Lower lobe of right lung (tissue), 2 donors: ENCODE measurements at places on chromosomes 2 and 18. TPM values are rescaled to one million over a fixed set of nuclear protein-coding genes. Genes with fewer than 3 reads are reported as not detected.

- DNase-seq, result no peak
Observed at GRCh38 chr2:227642656-227643055, 23.9 kb upstream of the SCYGR5 start.

Gene SLC1A4
- total RNA-seq, result 9.7 TPM

- DNase-seq, result no peak
Observed at GRCh38 chr18:45984546-45985235, 17.6 kb upstream of the EPG5 start.

DNA sequence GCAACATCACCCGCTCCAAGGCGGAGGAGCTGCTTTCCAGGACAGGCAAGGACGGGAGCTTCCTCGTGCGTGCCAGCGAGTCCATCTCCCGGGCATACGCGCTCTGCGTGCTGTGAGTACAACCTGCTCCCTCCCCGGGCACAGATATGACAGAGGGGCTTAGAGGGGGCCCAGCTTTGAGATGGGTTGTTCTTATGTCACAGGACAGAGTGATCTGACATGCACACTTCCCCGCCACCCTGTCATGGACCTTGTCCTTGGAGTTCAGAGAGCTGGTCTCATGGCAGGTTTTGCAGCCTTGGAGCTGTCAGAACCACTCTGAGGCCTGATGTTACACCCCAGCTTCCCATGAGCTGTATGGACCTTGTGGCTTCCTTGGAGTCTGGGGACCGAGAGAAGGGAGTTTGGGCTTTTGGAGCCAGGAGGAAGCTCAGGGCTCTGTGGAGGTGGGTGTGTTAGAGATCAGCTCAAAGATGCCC lies 398 bp downstream of the INPP5D start:
- DNase-seq, result no peak

DNA sequence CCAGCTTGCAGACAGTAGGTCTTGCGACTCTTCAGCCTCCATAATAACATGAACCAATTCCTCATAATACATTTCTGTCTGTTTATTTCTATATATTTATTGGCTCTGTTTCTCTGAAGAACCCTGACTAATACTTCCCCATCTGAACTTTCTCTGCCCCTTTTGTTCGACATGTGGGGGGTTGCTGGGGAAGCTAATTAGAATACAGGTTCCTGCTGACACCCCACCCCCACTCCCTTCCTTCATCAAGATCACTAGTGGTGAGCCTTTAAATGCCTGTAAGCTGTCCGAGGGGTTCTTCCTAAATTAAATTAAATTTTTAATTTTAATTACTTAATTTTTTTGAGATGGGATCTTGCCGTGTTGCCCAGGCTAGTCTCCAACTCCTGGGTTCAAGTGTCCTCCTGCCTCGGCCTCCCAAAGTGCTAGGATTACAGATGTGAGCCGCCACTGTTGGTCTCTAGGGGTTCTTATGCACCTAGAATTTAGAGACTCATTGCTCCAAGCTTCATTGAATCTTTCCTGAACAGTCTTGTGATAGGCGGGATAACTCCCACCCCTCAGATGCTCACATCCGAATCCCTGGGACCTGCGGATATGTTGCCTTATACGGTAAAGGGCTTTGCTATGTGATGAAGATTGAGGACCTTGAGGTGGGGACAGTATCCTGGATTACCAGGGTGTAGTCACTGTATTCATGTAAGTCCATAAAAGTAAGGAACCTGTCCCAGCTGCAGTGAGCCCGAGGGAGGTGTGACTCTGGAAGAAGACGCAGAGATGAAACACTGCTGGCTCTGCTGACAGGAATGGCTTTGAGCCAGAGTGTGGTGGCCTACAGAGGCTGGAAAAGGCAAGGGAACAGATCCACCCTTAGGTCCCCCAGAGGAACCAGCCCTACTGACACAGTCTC lies 26.2 kb downstream of the HPCAL1 start:
- DNase-seq, result no peak

GRCh38 chr2:227503433-227504406 lies 31.8 kb downstream of the AGFG1 start:
- no peak for DNase-seq

GRCh38 chr2:220678943-220679342 lies 893.2 kb downstream of the EPHA4 start:
- no peak for DNase-seq

- DNase-seq, result peak; percentile 66
Observed at GRCh38 chr2:121360566-121361300, 75.7 kb upstream of the TFCP2L1 start.

Gene ACVR1C
- total RNA-seq, result 1.7 TPM

DNA sequence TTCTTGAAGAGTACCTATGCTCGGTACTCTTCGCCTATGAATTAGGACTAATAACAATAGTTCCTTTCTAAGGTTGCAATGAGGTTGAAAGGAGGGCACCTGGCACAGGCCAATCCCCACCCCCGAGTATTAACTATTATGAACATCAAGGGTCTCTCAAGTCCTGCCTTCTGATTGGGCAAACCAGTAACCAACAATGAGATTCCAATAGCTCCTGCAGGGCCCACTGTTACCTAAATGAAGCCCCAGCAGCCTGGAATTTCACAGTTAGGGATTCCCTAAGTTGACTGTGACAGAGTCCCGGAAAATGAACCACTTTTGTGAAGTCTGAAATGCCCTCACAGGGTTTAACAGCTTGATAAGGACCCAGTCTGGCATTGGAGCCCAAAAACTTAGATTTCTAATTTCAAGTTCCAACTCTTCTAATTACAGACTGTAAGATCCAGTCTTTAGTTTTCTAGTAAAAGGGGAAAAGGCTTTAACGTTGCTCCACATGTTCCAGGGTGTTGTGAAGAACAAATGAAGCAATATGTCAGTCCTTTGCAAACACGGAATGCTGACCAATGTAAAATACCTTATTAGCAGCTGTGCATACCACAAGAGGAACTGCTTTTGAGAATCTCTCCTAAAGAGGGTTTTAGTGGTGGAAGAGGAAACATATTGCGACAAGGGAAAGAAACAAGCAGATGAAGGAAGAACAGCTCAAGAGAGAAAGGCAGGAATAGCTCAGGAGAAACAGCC lies 277.7 kb upstream of the MAP2 start:
- no peak for DNase-seq

DNA sequence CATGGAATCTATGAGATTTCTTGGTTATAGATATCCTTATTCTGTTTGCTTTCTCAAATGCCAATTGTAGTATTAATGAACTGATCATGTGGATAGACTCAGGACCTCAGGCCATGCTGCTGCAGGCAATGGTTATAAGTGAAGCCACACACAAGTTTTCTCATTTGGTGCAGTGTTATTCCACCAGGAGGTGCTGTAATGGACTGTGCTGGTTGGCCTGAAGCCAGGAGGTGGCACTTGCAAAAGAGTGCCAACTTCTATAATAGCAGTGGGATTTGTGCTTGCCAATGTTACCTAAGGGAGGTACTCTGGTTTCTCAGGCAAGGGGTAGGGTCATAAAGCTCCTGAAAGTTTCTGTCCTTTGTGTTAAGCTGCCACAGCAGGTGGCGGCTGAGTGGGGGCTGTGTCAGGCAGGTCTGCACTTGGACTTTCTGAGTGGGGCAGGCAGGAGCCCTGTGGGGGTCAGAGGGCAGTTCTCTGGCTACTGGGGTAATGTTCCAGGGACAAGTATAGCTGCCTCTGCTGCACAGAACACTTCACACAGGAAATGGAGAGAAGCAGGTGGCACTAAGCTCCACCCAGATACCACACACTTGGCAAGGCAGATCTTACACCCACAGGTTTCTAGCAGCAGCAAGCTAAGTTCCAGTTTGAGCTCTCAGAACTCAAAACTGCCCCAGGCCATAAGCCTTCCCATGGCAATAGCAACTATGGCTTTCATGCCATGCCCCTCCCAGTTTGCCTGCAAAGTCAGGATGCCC lies 352.6 kb upstream of the CWC22 start:
- DNase-seq, result no peak

Gene KCNG2
- total RNA-seq, result 0.50 TPM

DNA sequence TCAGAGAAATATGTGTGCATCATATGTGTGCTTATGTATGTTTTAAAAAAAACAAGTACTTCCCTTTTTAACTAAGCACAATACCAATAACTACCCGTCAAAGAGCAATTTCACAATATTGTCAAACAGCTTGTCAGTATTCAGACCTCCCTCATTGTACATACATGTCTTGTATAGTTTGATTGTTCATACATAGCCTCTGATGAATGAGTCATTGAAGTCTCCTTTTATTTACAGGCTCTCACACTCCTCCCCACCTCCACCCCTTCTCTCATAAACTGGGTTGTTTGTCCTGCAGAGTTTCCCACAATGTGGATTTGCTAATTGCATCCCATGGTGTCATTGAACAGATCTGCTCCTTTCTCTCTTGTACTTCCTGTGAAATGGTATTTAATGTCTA lies 132.8 kb upstream of the L3MBTL4 start:
- DNase-seq, result no peak

- DNase-seq, result no peak
Observed at GRCh38 chr2:667332-667999, 9.7 kb downstream of the TMEM18 start.

Gene UGT1A7
- not detected for total RNA-seq

- DNase-seq, result no peak
Observed at GRCh38 chr18:8889489-8889888, 184.1 kb downstream of the MTCL1 start.

DNA sequence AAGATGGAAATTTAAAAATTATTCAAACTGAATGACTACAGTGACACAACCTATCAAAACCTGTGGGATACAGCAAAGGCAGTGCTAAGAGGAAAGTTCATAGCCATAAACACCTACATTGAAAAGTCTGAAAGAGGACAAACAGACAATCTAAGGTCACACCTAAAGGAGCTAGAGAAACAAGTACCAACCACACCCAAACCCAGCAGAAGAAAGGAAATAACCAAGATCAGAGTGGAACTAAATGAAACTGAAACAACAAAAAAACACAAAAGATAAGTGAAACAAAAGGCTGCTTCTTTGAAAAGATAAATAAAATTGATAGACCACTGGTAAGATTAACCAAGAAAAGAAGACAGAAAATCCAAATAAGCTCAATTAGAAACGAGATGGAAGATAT lies 247.2 kb upstream of the ZNF804A start:
- no peak for DNase-seq

DNA sequence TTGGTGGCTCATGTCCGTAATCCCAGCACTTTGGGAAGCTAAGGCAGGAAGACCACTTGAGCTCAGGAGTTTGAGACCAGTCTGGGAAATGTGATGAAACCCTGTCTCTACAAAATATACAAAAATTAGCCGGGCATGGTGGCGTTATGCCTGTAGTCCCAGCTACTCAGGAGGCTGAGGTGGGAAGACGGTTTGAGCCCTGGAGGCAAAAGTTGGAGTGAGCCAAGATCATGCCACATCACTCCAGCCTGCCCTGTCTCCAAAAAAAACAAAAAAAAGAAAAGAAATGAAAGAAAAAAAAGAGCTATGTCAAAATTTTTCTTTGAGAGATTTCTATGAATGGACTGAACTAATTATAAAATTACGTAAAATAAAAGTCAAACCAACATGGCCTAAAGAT lies 34.7 kb downstream of the ROCK2 start:
- DNase-seq, result no peak

Gene SRD5A2
- total RNA-seq, result 1.2 TPM

Gene TUBA3E
- not detected for total RNA-seq
